Smooth muscle cell of the brain vasculature (primary cell): ENCODE measurements at places on chromosomes 2 and 18.

DNA sequence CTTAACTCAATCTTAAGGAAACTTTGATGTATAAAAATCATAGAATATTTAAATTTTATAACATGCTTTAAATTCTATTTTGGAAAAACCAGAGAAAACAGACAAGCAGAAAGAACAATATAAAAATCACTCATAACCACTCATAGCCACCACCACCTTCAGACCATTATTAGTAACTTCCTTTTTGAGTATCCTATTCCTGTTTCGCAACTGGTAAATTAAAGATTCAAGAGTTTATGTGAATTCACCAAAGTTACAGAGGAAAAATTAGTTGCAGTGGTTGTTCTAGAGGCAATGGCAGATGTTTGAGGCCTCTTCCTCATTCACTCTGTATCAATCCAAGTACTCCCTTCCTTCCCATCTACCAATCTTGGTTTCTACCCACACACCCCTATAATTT, 49.3 kb upstream of the PROKR1 start:
- DNase-seq, result no peak

DNA sequence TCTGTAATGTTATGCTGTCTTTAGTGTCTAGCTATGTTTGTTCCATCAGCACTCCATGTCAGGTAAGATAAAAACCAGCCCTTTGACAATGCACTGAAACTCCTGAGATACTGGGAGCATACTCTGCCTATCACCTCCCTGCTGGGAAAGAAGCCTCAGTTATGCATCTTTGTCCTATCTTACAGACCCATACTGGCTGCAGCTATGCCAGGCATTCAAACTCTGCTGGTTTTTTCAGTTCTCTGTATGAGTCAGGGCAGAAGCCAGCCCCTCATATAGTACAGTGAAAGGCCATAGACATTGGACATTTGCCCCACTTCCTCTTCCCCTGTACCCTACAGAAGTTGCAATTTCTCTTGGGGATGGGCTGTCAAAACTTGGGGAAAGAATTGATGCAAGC, 181.1 kb upstream of the RGPD4 start:
- DNase-seq, result no peak

DNA sequence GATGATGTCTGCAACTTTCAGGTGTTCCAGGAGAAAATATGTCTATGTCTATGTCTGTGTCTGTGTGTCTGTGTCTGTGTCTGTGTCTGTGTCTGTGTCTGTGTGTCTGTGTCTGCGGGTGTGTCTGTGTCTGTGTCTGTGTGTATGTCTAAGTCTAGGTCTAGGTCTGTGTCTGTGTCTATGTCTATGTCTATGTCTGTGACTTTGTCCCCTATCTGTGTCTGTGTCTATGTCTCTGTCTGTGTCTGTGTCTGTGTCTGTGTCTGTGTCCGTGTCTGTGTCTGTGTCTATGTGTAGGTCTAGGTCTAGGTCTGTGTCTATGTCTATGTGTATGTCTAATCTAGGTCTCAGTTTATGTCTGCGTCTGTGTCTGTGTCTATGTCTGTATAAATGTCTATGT, 10.5 kb downstream of the IL1R2 start:
- no peak for DNase-seq

- DNase-seq, result no peak
Measured at GRCh38 chr18:35247412-35248249, 6.8 kb downstream of the ZNF397 start.

DNA sequence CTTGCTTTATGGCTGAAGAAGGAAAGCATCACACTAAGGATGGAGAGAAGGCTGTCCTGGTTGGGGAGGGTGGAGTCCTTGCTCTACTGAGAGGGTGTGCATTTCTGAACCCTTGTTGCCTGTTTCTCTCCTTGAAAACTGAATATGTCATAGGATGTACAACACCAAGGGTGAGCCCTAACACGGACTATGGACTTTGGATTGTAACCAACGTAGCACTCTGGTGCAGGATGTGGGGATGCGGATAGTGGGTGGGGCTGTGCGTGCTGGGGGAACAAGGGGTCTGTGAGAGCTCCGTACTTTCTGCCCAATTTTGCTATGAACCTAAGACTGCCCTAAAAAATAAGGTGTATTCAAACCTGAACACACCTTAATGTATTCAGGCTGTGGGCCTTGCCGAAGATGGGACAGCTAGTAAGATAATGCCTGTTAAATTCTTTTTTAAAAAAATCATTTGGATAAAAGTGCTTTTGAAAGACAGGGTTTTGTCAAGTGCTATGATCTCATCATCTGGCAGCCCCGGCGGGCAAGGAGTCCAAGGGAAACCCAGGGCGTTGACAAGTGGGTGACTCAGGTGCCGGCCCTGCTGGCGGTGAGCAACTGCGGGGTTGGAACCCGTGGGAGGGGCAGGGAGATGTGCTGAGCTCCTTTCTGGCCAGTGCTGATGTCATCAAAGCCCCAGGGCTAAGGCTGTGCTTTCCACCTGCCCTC, 54.0 kb downstream of the GATA6 start:
- DNase-seq, result no peak

DNA sequence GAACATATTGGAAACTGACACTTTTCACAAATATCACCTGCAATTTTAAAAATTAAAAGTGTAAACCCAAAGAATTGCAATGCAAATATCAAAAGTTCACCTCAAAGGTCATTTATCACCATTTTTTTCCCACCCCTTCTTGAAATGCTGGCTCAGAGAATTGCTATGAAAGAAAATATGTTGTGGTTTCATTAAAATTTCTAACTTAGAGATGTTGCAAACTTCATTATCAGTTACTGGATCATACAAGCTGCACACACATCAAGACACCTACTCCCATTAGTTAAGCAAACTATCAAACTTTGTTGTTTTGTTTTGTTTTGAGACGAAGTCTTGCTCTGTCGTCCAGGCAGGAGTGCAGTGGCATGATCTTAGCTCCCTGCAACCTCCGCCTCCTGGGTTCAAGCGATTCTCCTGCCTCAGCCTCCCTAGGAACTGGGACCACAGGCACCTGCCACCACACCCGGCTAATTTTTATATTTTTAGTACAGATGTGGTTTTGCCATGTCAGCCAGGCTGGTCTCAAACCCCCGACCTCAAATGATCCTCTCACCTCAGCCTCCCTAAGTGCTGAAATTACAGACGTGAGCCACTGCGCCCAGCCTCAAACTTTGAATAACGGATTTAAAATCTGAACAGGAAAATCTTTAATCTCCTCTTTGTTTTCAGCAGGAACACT, 37.0 kb downstream of the STK39 start:
- no peak for DNase-seq

GRCh38 chr2:218566296-218566695, 1.9 kb downstream of the USP37 start:
- no peak for DNase-seq

DNA sequence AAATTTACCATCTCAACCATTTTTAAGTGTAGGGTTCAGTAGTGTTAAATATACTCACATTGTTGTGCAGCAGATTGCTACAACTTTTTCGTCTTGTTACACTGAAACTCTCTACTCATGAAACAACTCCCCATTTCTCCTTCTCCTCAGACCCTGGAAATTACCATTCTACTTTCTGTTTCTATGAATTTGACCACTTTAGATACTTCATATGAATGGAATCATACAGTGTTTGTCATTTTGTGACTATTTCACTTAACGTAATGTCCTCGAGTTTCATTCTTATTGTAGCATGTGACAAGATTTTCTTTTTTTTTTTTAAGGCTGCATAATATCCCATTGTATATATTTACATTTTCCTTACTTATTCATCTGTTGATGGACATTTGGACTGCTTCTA, 203.8 kb downstream of the PLCL1 start:
- DNase-seq, result no peak

DNA sequence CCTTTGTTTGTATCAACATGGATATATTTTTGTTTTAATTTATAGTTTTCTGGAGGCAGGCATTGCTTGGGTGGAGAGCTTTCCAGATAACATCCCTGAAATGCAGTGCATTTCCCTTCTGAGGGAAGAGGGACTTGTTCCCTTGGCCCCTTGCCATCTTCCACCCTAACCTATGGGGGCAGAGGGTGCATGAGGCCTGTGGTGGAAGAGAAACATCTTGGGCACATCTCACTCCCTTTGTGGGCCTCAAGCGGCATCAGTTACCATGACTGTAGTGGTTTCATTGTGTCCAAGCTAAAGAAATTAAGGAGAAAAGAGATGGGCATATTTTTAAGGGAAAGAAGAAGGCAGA, 5.3 kb upstream of the RPL37A start:
- DNase-seq, result no peak

DNA sequence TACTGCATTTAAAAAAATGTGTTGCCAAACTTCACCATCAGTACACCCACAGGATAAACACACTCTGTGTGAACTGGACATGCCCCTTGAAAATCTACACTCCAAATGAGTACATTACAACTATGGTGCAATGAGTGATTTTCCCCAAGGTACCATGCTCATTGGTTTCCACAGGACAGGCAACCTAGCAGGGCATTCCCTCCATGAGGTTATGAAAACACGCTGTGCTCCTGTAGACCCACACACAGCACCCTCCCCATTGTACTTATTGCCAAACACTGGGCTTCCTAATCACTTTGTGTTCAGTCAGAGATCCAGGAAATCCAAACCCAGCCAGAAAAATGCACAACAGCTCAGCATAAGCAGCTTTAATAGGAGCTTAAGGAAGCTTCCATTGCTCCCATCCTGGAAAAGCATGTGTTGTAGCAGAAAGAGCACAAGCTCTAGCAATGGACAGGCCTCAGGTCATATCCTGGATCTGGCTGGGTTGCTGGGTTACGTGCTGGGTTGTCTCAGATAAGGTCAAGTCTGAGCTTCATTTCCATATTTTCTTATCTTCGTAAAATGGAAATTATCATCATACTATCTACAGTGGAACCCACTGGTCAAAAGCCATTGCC, 20.8 kb upstream of the ATIC start:
- DNase-seq, result no peak

DNA sequence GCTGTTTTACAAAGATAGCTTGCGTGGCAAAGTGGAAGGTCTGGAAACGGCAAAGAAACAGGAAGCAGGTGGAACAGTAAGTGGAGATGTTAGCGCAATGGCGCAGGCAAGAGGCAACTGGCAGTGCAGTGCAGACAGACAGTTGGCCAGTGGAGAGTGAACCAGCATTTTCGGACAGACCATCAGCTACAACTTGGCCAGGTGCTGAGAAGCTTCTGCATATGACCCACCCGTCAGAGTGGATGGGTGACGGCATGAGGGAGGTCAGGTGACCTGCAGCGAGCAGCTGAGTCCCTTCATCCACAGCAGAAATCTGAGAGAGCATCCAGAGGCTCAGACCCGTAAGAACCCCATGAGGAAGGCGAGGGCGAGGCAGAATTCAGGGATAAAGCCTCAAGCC, 33.8 kb downstream of the NPC1 start:
- DNase-seq, result no peak

DNA sequence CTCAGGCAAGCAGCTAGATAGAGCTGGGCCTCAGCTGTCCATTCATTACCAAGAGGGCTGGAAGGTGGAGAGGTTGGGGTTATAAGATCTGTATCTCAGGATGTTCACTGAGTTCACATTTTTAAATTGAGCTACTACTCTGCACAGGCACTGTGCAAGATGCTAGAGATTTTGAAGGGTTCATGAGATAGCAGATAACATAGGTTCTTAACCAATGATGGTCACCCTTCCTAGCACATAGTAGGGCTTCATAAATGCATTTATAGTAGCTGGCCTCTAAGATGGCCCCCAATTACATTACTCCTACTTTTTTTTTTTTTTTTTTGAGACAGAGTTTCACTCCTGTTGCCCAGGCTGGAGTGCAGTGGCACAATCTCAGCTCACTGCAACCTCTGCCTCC, 79.7 kb downstream of the DDX1 start:
- DNase-seq, result no peak

- no peak for DNase-seq
Measured at GRCh38 chr2:217105733-217106649, 246.1 kb upstream of the TNP1 start.

DNA sequence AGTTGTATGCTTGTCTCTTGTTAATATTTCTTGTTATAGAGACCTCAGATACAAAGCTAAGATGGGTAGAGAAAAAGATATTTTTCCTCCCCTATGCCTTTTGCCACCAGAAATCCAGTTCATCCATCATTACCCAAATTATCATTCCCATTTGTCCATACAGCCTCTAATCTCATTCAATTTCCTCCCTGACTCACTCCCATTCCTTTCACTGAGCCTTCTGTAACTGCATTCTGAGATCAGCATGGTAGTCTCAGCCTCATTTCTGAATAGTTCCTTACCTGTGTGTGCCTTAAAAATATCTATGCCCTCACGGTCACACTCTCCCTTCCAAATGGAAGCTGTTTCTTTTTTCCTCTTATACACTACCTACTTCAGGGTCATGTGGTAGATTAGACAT, 15.7 kb upstream of the PIK3C3 start:
- DNase-seq, result no peak

- no peak for DNase-seq
Measured at GRCh38 chr18:50310080-50310479, 22.6 kb upstream of the CXXC1 start.

DNA sequence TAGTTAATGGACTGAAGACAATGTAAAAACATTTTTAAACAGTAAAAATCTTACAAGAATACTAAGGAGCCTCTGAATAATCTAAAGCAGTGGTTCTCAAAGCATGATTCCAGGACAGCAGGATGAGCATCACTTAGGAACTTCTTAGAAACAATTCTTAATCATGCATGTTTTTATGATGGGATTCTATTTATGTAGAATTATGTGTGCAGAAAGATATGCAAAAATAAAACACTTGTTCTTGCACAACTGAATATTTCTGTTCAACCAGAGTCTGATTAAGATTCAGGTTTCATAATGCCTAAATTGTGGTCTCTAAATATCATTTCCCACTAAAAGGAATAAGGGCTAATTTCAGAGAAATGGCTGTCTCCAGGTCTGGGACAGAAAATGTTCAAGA, 69.2 kb upstream of the MTIF2 start:
- DNase-seq, result no peak

DNA sequence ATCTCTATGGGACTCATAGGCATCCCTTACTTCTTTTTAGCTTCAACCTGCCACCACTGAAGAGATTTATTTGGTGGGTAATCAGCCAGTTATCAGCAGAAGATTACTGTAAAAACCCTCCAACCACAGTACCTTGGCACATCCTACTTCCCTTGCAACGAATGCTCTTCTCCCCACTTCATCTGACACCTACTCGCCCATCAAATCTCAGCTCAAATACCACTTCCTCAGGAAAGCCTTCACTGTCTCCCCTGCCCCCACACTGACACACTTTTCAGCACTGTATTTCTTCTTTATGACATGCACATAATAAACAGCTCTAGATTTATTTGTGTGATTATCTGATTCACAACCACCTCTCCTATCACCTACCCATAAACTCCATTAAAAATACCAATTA, 3.1 kb downstream of the KDSR start:
- no peak for DNase-seq

DNA sequence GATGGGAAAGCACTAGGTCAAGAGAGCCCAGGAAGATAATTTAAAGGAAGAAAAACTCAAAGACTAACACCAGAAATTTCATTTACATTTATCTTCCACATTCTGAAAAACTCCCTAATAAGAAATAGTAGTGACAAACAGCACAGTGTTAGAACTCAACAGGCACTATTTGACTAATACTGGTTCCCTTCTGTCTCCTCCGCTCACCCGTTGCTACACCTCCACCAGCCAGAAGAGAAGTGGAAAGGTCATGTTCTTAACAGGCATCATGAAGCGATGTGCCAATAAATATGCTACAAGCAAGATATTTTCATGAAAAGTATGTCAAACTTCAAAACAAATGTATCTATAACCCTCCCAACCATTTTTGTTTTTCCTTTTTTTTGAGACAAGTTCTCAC, 5.7 kb downstream of the ROCK1 start:
- no peak for DNase-seq
